HFFc6 (cell line): ENCODE measurements at places on chromosomes 5 and 9.
A peak's percentile ranks its signal among the peaks of the same experiment; 100 is the strongest.

DNA sequence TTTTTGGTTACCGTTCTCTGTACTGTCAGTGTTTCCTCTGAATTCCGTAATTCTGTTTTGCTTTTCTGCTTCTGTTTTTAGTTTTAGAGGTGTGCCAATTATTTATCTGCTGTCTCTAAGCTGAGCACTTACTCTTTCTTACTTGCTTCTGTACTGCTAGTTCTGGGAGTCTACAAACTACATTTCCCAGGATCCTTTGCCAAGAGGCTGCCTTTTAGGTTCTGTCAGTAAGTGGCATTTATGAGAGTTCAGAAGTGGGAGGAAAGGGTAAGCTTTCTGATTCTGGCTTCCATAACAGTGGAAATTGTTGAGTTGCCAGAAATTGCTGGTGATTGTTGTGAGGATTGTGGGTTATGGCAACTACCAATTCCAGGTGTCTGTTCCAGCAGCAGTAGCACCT lies 102.4 kb downstream of the OSTF1 start:
- H3K27ac ChIP-seq, result no peak overlapping the region
- DNase-seq, result no peak
- H3K36me3 ChIP-seq, result no peaks in the 10 kb centered on the region
- H3K4me3 ChIP-seq, result no peak overlapping the region
- H3K27me3 ChIP-seq, result peaks cover 20% of the 10 kb centered on the region

GRCh38 chr9:22463205-22463604 lies 16.6 kb downstream of the DMRTA1 start:
- no peak overlapping the region for H3K27ac ChIP-seq
- no peaks in the 10 kb centered on the region for H3K27me3 ChIP-seq
- H3K4me3 ChIP-seq, result no peak overlapping the region
- H3K4me1 ChIP-seq, result no peaks in the 10 kb centered on the region
- no peak for DNase-seq

DNA sequence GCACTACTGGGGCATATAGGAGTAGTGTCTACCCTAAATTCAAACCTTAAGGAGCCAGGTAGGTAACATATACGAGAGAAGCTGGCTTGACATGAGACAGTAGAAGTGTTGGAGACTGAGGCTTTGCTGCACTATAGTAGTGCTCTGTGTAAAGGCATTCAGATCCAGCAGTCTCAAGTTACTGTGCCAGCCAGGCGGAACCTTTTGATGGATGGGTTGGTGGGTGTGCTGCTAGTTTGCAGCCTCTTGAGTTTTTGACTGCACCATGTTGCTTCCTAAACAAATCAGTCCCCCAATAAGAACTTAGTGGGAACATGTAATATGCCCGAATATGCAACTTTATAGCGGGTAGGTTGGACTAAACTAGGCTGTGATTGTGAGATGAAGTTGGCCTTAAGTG lies 1.5 kb downstream of the CLTA start:
- peaks cover 21% of the 10 kb centered on the region for H3K36me3 ChIP-seq
- H3K27ac ChIP-seq, result peak overlapping the region; percentile 74
- no peak for DNase-seq

GRCh38 chr5:42989190-42989589 lies 50.9 kb downstream of the ANXA2R start:
- DNase-seq, result no peak
- H3K4me3 ChIP-seq, result peak overlapping the region; percentile 98; the same call in 1 of the 2 replicates
- peaks cover 45% of the 10 kb centered on the region for H3K36me3 ChIP-seq
- H3K27ac ChIP-seq, result no peak overlapping the region
- H3K27me3 ChIP-seq, result peaks cover 4% of the 10 kb centered on the region

- H3K27ac ChIP-seq, result no peak overlapping the region
- no peak overlapping the region for H3K4me3 ChIP-seq
- no peak for DNase-seq
- H3K36me3 ChIP-seq, result peaks cover 3% of the 10 kb centered on the region; the same call in 1 of the 2 replicates
Measured at GRCh38 chr5:177605667-177606066, 5.7 kb downstream of the B4GALT7 start.

- no peaks in the 10 kb centered on the region for H3K36me3 ChIP-seq
- peaks cover 11% of the 10 kb centered on the region; the same call in 1 of the 2 replicates for H3K27me3 ChIP-seq
- no peak overlapping the region for H3K27ac ChIP-seq
- no peak overlapping the region for H3K4me3 ChIP-seq
- no peak for DNase-seq
Measured at GRCh38 chr5:111645303-111645838, 111.6 kb downstream of the NREP start.

- H3K4me1 ChIP-seq, result 0 out of 2 replicates have a peak, but pooled peaks cover 6% of the 10 kb centered on the region
Measured at GRCh38 chr9:32345243-32345642, 39.2 kb upstream of the ACO1 start.

DNA sequence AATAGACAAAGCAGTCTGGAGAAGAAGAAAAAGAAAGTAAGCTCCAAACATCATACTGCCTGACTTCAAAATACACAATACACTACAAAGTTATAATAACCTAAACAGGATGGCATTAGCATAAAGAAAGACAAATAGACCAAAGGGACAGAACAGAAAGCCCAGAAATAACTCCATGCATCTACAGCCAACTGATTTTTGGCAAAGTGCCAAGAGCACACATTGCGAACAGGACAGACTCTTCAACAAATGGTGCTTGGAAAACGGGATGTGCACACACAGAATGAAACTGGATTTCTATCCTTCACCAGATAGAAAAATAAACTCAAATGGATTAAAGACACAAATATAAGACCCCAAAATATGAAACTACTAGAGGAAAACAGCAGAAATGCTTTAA lies 66.6 kb upstream of the SPATA31E1 start:
- H3K4me3 ChIP-seq, result no peak overlapping the region
- peaks cover 13% of the 10 kb centered on the region for H3K4me1 ChIP-seq
- DNase-seq, result no peak

DNA sequence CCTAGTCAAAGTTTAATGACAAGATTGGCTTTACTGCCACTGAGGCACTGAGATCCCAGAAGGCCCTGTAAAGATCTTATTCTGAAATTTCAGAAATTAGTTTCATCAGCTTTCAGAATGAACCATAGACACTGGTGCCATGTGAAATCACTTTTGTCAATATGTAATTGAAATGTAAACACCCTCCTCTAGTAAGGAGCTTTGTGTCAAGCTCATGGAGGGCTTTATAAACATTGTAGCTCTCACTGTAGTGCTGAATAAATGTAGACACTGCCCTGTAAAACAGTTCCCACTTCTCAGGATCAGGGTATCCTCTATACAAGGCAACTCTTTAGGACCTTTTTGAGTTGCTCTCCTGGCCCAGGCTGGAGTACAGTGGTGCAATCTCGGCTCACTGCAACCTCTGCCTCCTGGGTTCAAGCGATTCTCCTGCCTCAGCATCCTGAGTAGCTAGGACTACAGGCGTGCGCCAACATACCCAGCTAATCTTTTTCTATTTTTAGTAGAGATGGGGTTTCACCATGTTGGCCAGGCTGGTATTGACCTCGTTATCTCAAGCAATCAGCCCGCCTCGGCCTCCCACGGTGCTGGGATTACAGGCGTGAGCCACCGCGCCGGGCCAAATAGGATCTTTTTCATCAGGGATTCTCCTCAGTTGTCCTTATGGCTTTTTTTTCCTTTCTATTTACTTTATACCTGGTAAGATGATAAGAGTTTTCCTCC lies 1823.9 kb upstream of the CDH9 start:
- H3K27me3 ChIP-seq, result no peaks in the 10 kb centered on the region
- DNase-seq, result no peak
- H3K4me3 ChIP-seq, result no peak overlapping the region
- peaks cover 4% of the 10 kb centered on the region; the same call in 1 of the 2 replicates for H3K36me3 ChIP-seq
- H3K4me1 ChIP-seq, result no peaks in the 10 kb centered on the region
- no peak overlapping the region for H3K27ac ChIP-seq

DNA sequence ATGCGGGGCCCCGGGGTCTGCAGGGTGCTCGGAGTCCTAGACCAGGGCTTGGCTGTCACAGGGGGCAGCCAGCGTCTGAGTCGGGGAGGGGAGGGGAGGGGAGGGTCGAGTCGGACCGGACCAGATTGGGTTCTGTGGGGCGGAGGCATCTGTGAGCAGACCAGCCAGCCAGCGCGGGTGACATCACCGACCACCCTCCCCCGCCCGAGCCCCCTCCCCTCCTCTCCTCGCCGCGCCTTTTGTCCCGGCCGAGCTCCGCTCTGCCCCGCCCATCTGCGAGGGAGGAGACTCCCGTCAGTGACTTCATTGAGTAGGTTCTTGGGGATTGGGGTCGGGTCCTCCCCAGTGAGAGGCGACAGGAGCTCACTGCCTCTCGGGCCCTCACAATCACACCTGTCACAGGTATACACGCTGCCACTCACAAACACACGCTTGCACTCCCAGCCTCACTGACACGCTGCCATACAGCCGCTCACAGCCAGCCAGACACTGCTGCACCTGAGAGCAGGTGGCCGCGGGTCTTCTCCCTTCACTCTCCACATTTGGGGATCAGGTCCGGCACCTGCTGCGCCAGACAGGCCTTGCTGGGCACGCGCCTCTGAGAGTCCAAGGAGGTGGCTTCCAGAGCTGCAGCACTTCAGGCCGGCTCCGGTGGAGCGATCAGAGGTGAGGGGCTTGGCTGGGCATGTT lies 546 bp downstream of the DNAJB5 start:
- H3K27me3 ChIP-seq, result peaks cover 8% of the 10 kb centered on the region
- peaks cover 75% of the 10 kb centered on the region for H3K4me1 ChIP-seq

DNA sequence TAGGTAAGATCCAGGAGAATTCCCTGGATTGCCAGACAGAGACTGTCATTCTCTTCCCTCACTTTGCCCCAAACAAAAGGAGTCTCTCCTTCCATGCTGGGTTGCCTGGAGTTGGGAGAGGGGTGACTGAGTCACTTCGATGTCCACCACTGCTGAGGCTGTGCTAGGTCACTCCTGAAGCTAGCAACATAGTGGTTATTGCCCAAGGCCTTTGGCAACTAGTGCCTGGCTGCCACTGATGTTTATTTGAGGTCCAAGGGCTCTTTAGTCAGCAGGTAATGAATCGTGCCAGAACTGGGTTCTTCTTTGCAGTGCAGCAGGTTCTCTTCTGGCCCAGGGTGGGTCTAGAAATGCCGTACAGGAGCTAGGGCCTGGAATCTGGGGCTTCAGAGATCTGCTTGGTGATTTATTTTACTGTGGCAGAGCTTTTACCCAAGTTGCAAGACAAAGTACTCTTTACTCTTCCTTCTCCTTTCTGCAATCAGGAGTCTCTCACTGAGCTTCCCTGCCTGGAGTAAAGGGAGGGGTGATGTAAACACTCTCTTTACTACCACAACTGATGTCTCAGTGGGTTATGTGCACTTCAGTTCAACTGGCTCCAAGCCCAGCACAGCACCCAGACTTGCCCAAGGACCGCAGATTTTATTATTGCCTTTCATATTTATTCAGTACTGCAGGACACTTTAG lies 155.7 kb upstream of the SH3GL2 start:
- H3K27me3 ChIP-seq, result no peaks in the 10 kb centered on the region
- no peaks in the 10 kb centered on the region; the same call in 1 of the 2 replicates for H3K36me3 ChIP-seq
- no peak overlapping the region for H3K27ac ChIP-seq
- peak; percentile 5 for DNase-seq
- no peak overlapping the region for H3K4me3 ChIP-seq

- no peak overlapping the region for H3K4me3 ChIP-seq
- no peak overlapping the region; the same call in 1 of the 2 replicates for H3K27ac ChIP-seq
- DNase-seq, result no peak
- peaks cover 68% of the 10 kb centered on the region for H3K4me1 ChIP-seq
- no peaks in the 10 kb centered on the region; the same call in 1 of the 2 replicates for H3K27me3 ChIP-seq
Measured at GRCh38 chr5:52895572-52896413, 93.4 kb upstream of the ITGA2 start.

- H3K4me3 ChIP-seq, result no peak overlapping the region
- no peaks in the 10 kb centered on the region for H3K36me3 ChIP-seq
- H3K27ac ChIP-seq, result no peak overlapping the region
- H3K27me3 ChIP-seq, result peaks cover 12% of the 10 kb centered on the region
- DNase-seq, result no peak
Measured at GRCh38 chr9:98610711-98611110, 98.0 kb downstream of the GABBR2 start.

GRCh38 chr5:90182726-90183125 lies 226.8 kb downstream of the CETN3 start:
- no peak for DNase-seq
- H3K27ac ChIP-seq, result no peak overlapping the region
- no peak overlapping the region for H3K4me3 ChIP-seq
- H3K27me3 ChIP-seq, result no peaks in the 10 kb centered on the region
- 0 out of 2 replicates have a peak, but pooled peaks cover 6% of the 10 kb centered on the region for H3K36me3 ChIP-seq

- DNase-seq, result peak; percentile 61
- H3K36me3 ChIP-seq, result no peaks in the 10 kb centered on the region
- no peak overlapping the region for H3K4me3 ChIP-seq
- peak overlapping the region; percentile 20; the same call in 1 of the 2 replicates for H3K27ac ChIP-seq
Measured at GRCh38 chr5:180333661-180334060, 19.5 kb downstream of the GFPT2 start.

- H3K4me1 ChIP-seq, result peaks cover 38% of the 10 kb centered on the region; the same call in 1 of the 2 replicates
- H3K27me3 ChIP-seq, result peaks cover 10% of the 10 kb centered on the region
- H3K27ac ChIP-seq, result peak overlapping the region; percentile 62; the same call in 1 of the 2 replicates
- H3K36me3 ChIP-seq, result no peaks in the 10 kb centered on the region
Measured at GRCh38 chr9:14766299-14766698, 43.8 kb upstream of the CER1 start.

- no peak for DNase-seq
- H3K4me1 ChIP-seq, result no peaks in the 10 kb centered on the region
Measured at GRCh38 chr5:153318556-153318955, 171.9 kb upstream of the GRIA1 start.

GRCh38 chr5:79845448-79846197 lies 145.4 kb downstream of the MTX3 start:
- H3K27me3 ChIP-seq, result peaks cover 10% of the 10 kb centered on the region
- DNase-seq, result peak; percentile 76
- peaks cover 26% of the 10 kb centered on the region for H3K4me1 ChIP-seq
- H3K27ac ChIP-seq, result peak overlapping the region; percentile 85
- H3K36me3 ChIP-seq, result no peaks in the 10 kb centered on the region

DNA sequence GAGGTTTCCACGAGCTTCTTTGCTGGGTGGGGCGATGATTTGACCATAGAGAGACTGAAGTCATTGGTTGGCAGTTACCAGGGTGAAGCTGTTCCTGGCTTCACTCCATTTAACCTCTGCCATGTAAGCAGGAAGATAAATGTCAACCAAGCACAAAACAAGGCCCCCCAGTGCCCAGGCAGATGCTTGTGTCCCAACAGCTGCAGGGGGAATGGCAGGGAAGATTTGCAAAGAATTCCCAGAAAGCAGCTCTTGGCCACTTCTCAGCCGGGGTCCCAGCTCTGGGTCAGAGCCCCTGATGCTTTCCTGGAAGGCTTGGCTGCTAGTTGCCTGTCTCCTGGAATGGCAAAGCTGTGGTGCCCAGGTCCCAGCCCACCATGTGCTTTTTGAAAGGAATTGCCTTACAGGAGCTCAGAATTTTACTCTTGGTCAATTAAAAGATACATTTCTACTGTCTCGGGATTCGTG lies 383.4 kb downstream of the ENC1 start:
- H3K4me3 ChIP-seq, result no peak overlapping the region
- H3K27ac ChIP-seq, result no peak overlapping the region
- peaks cover 14% of the 10 kb centered on the region for H3K4me1 ChIP-seq
- no peak for DNase-seq

- DNase-seq, result peak; percentile 42
- H3K4me1 ChIP-seq, result peaks cover 15% of the 10 kb centered on the region
- H3K4me3 ChIP-seq, result no peak overlapping the region; the same call in 1 of the 2 replicates
- H3K27me3 ChIP-seq, result peaks cover 3% of the 10 kb centered on the region
- no peak overlapping the region for H3K27ac ChIP-seq
Measured at GRCh38 chr5:108521841-108522506, 140.1 kb upstream of the FBXL17 start.

- peak overlapping the region; percentile 81; the same call in 1 of the 2 replicates for H3K4me3 ChIP-seq
- no peak overlapping the region; the same call in 1 of the 2 replicates for H3K27ac ChIP-seq
- no peak for DNase-seq
Measured at GRCh38 chr9:14992516-14992915, 82.3 kb upstream of the FREM1 start.

GRCh38 chr9:131824155-131824594 lies 84.3 kb upstream of the RAPGEF1 start:
- H3K4me1 ChIP-seq, result no peaks in the 10 kb centered on the region
- no peak overlapping the region for H3K27ac ChIP-seq
- no peak overlapping the region for H3K4me3 ChIP-seq
